Effector CD4-positive, alpha-beta T cell (primary cell): ENCODE measurements at places on chromosomes 6 and 20.

DNA sequence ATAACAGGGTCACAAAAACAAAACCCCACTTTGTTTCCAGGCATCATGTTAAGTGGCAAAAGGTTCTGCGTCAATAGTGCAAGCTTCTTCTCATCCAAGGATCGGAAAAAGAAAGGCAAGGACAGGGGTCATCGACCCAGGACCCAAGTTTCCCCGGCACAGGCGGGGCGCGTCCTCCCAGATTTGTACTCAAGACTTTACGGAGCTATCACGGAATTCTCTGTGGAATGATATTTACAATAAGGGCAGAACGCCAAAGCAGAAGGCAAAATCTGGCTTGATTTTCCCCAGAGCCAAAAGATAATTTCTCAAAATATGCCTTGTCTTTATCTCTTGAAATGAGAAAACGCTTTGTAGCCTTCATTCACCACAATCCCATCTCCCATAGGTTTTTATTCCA, 25.5 kb downstream of the PDE10A start:
- DNase-seq, result no peak

- DNase-seq, result no peak
Measured at GRCh38 chr6:123580331-123580730, 56.4 kb downstream of the TRDN start.

- DNase-seq, result no peak
Measured at GRCh38 chr6:113649880-113650609, 207.1 kb upstream of the MARCKS start.

DNA sequence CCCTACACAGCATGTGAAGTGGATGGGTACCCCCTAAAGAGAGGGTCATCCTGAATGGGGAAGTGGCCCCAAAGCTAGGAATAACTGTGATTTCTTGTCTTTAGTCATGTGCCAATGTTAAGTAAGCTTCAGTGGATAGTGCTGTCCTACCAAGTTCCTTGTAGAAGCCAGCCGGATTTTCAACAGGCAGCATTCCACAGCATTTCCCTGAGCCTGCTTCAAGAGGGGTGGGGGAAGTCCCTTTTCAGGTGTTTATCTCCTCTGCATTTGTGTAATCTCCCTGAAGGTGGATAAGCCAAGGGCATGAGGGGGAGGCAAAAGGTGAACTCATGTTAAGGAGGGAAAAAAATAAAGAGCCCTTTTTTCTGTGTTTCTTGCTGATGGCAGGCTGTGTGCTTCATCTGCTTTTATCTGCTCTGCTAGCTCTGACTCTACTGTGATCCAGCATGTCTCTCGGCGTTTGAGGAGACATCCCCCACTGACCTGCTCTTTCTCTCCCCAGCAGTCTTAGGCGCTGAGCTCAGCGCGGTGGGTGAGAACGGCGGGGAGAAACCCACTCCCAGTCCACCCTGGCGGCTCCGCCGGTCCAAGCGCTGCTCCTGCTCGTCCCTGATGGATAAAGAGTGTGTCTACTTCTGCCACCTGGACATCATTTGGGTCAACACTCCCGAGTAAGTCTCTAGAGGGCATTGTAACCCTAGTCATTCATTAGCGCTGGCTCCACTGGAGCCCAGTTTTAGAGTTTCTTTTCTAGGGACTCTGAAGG, 1.9 kb downstream of the EDN1 start:
- DNase-seq, result no peak

- no peak for DNase-seq
Measured at GRCh38 chr6:169844946-169845345, 93.5 kb downstream of the ERMARD start.

- no peak for DNase-seq
Measured at GRCh38 chr20:6824401-6824800, 56.9 kb downstream of the BMP2 start.

- no peak for DNase-seq
Measured at GRCh38 chr6:30615219-30615957, 1.7 kb downstream of the PPP1R10 start.

- no peak for DNase-seq
Measured at GRCh38 chr20:11902285-11902697, 15.4 kb upstream of the BTBD3 start.

DNA sequence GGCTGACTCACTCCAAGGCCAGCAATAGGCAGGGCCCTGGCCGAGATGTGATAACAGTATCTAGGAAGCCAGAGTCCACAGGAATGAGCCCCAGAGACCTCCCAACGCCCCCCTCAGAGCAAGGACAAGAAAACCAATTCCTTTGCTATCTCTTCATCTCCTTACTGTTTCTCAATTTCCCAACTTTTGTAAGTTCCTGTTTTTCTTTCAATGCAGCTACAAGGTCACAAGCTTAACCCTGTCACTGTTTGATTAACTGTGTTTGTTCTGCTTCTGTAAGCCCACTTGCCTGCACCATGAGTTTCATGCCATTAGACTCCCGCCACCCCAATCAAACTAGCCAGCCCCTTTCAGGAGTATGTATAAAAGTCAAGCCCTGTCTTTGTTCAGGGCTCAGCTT, 3.5 kb downstream of the FKBP1C start:
- DNase-seq, result no peak

- DNase-seq, result no peak
Measured at GRCh38 chr6:18406955-18407749, 20.0 kb downstream of the RNF144B start.

DNA sequence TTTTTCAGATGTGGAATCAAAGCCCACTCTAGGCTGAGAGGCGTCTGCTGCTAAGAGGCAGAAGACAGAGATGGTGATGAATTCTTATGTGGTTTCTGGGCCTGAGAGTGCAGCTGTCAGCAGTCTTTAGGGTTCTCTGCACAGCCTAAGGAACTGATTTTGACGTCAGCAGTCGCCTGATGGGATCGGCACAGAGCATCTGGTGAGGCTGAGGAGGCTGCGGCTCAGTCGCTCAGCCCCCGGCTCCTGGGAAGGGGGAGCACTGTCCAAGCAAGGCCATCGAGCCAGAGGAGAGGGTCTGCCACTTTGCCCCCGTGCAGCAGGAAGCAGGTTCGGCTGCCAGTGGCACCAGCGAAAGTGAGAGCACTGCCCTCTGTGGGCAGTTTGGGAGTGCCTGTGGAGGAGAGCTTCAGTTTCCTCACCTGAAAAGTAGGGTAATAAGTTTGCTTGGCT, 92.5 kb downstream of the TCP11 start:
- no peak for DNase-seq

- DNase-seq, result no peak
Measured at GRCh38 chr20:51132279-51132678, 109.4 kb upstream of the KCNG1 start.

DNA sequence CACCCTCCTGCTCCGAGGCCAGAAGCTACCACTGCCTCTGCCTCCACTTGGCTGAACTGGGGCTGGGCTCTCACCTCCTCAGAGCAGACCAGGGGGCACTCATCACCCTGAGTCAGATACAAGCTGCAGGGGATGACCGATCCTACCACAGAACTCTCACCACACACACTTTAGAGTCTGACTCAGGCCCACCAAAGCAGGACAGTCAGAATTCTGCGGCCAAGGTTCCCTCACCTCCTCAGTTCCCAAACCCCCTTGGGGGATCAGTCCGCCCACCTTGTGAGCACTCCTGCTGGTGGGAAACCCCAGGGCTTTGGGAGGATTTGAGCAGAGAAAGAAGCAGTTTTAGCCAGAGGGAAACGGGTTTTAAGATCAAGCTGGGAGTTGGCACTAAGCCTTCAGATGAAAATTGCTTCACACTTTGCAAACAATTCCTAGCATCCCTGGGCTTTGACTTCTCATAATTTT, 587.8 kb upstream of the JAG1 start:
- no peak for DNase-seq

GRCh38 chr6:148758492-148758891, 11.7 kb downstream of the UST start:
- no peak for DNase-seq

GRCh38 chr6:119677384-119677783, 327.8 kb upstream of the MAN1A1 start:
- DNase-seq, result no peak
